IPS DF 19.7 (cell line): ENCODE measurements at places on chromosomes 2 and 18.

- no peak for DNase-seq
These were observed 150.6 kb downstream of the ZNF236 start for GRCh38 chr18:76972846-76973519.

GRCh38 chr2:140242889-140243288, 1462.7 kb upstream of the NXPH2 start:
- no peak for DNase-seq

DNA sequence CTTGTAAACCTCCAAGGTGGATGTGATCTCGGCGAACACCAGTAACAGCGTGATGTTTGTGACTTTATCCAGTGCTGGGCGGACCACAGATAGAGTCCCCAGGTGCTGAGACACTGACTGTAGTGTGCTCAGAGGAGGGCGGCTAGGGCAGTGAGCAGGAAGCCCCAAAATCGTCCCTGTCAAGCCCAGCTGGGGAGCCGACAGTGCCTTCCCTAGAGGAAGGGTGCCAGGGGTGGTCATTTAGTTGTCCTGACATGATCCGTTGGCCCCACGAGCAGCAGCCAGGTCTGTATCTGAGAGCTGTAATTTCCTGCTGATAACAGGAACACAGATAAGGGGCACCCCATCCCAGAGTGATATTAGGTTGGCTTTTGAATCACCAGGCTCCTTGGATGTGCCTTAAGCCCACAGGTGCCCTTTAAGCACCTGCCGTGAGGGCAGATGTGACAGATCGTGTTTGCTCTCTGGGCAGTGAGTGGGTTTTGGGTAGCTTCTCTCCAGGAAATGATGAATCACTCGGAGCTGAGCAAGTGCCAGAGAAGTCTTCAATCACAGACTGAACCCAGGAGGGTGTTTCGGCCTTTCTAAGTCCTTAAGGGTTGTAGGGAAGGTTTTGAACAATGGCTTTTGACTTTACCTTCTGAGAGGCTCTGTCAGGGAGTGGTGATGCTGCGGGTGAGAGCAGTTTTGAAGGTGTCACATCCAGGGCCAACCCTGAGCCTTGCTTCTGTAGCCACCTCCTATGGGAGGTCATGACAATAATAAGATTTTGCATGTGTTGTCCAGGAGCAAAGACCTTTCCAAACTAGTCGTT, 7.7 kb downstream of the LPIN1 start:
- no peak for DNase-seq

GRCh38 chr18:45493830-45494229, 121.4 kb upstream of the SLC14A2 start:
- DNase-seq: no peak

DNA sequence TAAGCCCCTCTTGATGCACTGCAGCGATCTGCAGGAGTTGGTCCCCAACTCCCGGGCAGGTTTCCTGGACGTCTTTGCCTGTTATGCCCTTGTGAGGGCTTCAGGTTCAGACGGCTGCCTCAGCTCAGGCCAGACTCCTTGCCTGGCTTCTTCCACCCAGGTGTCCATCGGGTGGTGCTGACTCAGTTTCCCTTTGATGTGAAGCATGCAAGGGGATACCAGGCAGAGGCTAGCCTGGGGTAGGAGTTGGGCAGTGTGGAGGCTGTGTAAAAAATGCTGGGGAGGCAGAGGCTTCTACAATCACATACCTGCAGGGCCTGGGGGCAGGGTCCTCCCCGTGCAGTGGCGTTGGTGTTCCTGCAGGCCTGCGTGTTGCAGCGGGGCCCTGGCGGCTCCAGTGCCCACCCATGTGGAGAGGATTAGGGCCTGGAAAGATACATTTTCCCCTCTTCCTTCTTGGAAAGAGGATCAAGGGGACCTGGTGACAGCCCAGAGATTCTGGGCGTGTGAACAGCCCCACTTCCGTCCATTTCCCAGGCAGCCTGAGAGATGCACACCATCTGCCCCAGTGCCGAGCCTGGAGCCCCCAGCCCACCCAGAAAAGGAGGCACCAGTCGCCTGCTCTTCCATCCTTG, 338.3 kb downstream of the DYSF start:
- no peak for DNase-seq

DNA sequence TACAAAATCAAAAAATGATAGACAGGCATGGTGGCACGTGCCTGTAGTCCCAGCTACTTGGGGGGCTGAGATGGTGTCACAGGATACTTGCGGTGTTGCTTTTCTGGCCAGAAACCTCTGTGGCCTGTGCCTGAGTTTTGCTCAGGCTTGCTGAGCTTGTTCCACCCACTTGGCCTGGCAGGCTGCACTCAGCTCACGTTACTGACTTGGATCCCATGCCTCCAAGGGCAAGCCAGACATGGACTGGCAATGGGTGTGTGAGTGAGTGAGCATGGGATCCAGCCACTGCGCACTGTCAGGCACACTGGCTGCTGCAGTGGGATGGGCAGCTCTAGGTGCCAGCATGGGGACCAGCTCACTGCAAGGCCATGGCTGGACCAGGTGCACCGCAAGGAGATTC, 67.9 kb downstream of the NCAPH start:
- DNase-seq: no peak

DNA sequence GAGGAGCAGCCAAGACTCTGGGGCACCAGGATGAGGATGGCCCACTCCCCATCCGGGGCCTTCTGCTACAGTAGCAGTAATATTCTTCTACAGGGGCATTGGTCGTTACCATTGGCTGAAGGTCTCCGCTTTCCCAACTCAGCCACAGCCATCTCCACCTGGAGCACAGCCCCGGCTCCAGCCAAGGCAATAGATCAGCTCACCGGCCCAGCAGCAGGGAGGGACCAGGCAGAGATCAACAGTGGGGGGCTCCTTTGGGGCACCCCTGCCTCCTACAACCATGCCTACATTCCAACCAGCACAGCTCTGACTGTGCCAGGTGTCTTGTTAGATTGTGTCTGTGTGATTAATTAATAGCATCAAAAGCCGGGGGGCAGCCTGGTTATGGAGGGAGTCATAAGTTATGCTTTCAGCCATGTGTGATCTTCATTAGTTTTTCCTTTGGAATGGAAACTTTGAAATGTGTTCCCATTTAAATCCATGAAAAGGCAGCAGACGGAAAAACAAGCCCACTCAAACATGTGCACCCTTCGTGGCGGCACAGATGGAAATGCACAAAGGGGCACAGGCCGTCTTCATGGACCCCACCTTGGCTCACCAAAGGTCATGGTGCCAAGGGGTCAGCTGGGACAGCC, 68.6 kb upstream of the BZW1 start:
- DNase-seq: no peak

DNA sequence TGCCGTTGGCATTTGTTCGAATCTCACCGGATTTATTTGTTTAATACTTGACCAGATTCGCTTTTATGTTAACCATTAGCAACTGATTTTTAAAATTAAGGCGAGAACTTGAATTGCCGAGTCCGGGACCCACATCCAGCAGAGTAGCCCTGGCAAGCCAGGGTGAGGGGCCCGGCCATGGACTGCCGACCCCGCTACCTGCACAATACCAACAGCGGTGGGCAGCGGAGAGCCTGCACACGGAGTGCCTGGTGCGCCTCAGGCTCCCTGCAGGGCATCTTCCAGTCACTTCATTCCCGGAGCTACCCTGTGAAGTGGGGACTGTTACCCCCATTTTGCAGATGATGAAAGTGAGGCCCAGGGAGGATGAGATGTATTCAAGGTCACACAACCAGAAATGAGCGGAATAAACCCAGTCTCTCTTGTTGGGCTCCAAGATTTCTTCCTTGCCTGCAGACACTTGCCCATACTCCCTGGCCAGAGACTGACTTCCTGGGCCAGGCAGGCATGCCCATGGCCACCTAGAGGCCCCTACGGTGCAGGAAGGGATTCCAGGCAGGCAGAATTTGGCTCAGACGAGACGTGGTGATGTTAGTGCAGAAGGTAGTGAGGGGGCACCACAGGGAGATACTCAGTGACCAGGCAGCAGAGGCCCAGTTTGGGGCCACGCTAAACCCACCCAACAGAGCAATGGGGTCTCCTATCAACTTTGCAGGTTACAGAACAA, 2.9 kb downstream of the FBLN7 start:
- no peak for DNase-seq

DNA sequence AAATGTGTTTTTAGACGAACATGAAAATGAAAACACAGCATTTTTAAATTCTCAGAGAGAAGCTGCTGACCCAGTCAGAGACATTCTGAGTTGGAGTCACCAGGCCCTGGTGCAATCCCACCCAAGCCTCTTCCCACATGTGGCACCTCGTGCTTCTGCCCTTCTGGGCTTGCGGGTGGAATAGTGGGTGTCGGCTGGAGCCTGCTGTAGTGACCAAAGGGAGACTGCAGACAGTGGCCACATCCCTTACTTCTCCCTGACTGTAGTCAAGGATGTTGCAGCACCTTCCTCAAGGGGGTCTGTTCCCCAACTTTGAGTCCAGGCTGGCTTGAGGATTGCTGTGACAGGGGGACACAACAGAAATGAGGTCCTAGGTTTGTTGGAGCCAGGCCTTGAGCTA, 104.4 kb upstream of the GLI2 start:
- DNase-seq: no peak

- DNase-seq: no peak
These were observed 200.7 kb downstream of the DIS3L2 start for GRCh38 chr2:232162187-232162586.

- DNase-seq: no peak
These were observed 187.1 kb downstream of the ZNF407 start for GRCh38 chr18:74784752-74785151.

DNA sequence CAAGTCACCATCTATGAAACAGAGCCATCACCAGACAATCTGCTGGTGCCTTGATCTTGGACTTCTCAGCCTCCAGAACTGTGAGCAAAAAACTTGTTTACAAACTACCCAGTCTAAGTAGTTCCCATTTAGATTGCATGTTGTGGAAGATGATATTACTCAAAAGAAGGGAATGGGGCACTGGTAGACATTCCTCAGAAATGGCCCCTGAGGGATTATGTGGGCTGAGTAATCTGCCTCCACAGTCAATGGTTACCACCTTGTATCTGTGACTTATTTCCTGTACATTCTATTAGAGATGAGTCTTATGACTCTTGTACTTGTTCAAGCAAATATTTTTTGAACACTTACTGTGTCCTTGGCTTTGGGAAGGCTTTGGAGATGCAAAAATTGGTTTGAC, 160.4 kb downstream of the NUP35 start:
- DNase-seq: no peak

GRCh38 chr2:127235082-127235702, 15.1 kb upstream of the CYP27C1 start:
- DNase-seq: no peak

GRCh38 chr2:98893911-98894321, 42.1 kb downstream of the CRACDL start:
- DNase-seq: no peak

- no peak for DNase-seq
These were observed 10.3 kb downstream of the TRIB2 start for GRCh38 chr2:12727065-12727464.

DNA sequence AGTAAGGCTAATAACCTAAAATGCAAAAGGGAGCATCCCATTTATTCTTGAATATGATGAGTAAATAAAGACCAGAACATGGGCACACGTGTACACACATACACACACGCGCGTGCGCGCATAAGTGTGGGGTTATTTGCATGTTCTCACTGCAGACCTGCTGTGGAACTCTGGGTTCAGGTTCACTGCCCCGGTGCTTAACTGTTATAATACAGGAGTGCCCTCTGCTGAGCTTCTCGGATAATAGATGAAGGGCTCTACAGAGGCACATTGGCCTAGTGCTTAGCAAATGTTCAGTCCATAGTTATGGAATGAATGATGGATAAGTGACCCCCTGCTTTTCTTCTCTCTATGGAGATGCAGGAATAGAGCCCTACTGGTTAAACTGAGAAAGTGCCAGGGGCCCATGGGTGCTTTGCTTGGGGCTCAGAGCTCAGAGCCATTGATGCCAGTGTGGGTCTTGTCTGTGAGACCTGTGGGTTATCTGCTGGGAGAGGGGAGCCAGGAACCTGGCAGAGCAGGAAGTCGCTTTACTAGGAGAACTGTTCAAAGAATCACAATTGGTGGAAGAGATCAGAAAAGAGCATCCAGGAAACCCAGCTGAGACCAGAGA, 3.6 kb upstream of the ARL4C start:
- DNase-seq: no peak

GRCh38 chr2:219309278-219309677, at the start of gene PTPRN:
PTPRN (minus strand) TSS chr2:219309401; CDS start chr2:219309332, 69 bp downstream.
- no peak for DNase-seq

- no peak for DNase-seq
These were observed 46.6 kb upstream of the ZBTB7C start for GRCh38 chr18:48455555-48456478.

GRCh38 chr18:38466426-38466825, 900.8 kb upstream of the CELF4 start:
- no peak for DNase-seq

DNA sequence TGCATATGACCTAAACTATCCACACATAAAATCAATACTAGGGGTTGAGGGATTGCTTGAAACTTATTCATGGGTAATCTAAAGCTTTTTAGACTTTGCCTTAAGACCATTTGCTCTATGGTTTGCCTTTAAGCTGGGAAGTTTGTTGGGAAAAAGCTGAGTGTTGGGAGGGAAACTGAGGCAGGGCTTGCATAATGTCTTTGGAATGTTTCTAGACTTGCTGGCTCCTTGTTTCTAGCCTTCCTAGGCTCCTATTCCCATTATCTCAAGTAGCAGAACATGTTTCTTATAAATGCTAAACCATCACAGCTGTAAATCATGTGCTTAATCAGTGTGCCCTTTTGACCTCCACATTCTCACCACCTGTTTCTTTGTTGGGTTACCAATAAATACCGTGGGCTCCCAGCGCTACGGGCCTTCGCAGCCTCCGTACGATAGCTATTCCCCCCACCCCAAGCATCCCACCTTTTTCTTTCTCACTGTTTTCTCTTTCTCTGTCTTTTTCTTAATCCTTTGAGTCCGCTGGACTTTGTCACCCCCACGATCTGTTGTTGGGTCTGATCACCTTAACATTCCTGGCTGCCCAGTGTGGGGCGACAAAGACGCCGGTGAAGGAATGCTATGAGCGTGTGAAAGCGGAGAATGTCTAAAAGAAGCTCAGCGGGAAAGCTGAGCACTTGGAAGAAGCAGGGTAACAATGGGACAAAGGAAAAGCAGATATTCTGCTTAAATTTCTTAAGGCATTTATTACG, 49.4 kb upstream of the CWC22 start:
- DNase-seq: peak; percentile 91

- peak; percentile 23 for DNase-seq
These were observed 52.2 kb upstream of the BCL2L11 start for GRCh38 chr2:111068435-111069058.

DNA sequence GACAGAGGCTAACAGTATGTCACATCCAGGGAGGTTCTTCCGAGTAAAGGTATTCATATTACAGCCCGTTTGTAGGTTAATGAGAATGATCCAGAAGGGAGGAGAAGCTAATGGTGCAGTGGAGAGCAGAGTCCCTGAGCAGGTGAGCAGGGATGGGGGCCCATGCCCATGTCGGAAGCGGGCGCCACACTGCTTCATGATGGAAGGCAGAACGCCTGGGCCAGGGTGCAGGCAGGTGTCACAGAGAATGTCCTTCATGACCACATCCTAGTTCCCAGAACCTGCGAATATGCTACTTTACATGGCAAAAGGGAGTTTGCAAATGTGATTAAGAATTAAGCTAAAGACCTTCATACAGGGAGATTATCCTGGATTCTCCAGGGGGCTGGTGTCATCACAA, 4.0 kb downstream of the HES6 start:
- DNase-seq: no peak

- no peak for DNase-seq
These were observed 49.3 kb upstream of the AP1S3 start for GRCh38 chr2:223886726-223887125.

- DNase-seq: no peak
These were observed 9.1 kb downstream of the NGEF start for GRCh38 chr2:233003658-233004555.

- DNase-seq: no peak
These were observed 398 bp downstream of the INPP5D start for GRCh38 chr2:233060501-233060979.

GRCh38 chr18:47815486-47816270, 114.8 kb downstream of the SMAD2 start:
- DNase-seq: no peak
